CD4-positive, alpha-beta T cell treated with Interferon alpha-2 for 1 hour (primary cell): ENCODE measurements at places on chromosomes 6 and 20.

GRCh38 chr6:103036846-103037245 is 1643.3 kb downstream of the GRIK2 start:
- DNase-seq: no peak

DNA sequence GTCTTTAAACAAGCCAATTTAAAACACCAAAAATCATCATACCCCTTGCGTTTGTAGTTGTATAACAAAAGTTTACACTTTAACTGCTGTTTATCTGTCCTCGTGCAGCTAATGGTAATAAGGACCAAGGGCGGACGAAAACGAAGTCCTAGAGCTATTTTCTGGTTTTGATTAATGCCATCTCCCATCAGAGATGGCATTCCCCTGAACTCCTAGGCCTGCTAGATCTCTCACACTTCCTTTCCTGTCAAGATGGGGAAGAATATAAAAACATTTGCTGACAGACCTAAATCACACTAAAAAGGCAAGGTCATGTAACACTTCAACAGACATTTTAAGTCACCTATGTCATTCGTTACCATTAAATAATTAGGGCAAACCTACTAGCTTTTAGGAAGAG is 9.5 kb downstream of the DEK start:
- no peak for DNase-seq

DNA sequence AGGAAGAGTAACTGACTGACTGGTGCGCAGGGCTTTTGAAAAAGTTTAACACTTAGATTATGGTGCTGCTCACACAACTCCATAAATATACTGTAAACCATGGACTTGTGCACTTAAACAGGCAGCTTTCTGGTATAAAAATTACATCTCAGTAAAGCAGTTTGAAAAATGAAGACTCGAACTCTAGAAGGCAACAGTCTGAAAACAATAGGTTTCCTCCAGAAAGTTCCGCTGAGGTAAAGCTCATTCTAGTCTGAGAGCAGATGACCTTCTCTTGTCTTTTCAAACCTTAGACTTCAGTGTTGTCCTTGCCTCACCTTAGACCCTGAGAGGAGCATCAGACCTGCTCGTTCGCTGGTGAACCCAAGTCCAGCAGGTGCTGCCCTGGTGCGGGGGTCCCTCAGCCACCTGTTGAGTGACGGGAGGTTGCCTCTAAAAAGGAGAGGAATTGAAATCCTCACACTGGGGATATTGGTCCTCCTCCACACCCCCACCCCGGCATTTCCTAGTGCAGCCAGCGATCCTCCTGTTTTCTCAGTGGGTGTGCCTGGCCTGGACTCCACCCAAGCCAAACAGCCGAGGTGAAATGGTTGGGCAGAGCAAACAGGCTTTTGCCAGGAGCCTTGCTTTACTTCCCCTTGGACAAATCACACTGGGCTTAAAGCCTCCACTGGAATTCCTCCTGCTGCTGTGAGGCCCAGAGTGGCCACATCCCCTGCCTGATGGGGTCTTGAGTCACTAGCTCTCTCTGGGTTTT is 14.7 kb upstream of the PYGB start:
- no peak for DNase-seq

DNA sequence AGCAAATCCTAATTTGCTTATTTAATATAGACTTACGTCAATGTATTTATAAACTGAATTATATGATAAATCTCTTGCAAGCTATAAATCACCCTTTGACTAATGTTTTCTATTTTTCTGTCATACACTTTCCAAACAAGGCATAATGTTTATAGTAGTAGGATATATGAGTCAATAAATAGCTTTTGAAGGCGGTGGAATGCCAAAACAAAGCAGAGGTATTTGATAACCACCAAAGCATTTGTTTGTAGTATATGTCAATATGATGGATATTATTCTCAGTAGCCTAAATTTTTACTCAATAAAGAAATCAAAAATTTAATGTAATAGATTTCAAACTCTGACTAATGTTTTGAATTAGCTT is 1354.6 kb downstream of the HACE1 start:
- DNase-seq: no peak

- DNase-seq: no peak
Measured at GRCh38 chr6:125208625-125209249, 55.2 kb downstream of the TPD52L1 start.

DNA sequence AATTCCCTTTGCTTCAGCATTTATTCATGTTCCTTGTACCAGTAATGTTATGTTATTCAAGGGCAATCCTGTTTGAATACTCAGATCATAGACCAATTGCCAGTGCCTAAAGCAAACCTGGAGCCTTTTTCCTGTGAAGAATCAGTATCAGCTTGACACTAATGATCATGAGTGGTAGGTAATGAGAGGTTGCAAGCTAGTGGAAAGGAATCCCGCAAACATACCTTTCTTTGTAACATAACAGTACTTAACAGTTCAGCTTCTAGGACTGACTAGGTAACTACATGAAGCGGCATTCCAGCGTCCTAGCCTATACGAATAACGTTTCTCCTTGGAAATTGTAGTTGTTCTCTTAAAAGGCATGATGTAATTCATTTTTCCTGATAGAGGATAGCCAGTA is 253.7 kb downstream of the TMEM242 start:
- no peak for DNase-seq

DNA sequence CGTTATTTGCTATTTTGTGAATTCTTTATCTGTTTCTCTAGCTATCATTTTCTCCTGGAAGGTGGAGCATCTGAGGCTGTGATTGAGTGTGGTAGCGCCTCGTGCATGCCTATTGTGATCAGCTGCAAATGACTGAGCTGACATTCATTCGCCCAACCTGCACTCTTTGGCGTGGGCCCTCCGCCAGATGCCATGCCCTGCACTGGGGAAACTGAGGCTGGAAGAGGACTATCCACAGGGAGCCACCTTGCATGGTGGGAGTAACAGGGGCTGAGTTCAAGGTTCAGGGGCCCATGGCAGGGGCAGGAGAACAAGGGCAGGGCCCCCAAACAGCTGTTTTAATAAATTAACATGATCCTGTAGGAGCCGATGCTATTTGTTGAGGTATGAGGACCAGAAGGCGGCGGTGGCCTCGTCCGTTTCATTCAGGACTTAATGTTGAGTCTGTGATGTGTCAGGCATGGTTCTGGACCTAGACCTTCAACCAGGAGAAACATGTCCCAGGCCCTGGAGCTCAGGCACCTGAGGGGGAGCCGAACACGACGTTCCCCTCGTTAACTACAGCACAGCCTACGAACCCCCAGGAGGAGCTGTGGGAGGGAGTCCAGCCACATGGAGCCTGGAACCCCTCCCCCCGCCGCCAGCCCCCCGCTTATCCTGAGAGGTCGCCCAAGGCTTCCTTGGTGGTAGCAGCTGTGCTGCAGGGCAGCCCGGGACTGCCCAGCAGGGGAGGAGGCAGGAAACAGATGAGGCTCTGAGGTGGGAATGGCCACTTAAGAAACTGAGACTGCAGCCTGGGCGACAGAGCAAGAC is 242.9 kb downstream of the CDH4 start:
- DNase-seq: no peak

DNA sequence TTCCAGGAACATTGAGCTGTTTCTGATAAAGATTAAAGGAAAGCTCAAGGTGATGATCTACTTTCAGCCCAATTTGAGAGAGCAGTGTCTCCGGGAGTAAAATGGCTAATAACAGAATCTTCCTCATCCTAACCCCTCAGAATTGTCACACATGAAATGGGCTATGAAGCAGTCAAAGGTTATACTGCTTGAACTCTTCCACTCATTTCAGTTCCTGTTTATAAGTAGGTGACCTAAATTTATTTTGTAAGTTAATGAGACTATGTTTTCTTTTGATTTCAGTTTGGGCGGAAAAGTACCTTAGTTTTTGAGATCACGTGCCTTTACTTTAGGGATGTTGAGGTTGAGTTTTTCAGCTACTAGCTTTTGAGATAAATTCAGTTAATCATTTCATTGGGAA is 47.2 kb downstream of the QKI start:
- peak; percentile 48 for DNase-seq

DNA sequence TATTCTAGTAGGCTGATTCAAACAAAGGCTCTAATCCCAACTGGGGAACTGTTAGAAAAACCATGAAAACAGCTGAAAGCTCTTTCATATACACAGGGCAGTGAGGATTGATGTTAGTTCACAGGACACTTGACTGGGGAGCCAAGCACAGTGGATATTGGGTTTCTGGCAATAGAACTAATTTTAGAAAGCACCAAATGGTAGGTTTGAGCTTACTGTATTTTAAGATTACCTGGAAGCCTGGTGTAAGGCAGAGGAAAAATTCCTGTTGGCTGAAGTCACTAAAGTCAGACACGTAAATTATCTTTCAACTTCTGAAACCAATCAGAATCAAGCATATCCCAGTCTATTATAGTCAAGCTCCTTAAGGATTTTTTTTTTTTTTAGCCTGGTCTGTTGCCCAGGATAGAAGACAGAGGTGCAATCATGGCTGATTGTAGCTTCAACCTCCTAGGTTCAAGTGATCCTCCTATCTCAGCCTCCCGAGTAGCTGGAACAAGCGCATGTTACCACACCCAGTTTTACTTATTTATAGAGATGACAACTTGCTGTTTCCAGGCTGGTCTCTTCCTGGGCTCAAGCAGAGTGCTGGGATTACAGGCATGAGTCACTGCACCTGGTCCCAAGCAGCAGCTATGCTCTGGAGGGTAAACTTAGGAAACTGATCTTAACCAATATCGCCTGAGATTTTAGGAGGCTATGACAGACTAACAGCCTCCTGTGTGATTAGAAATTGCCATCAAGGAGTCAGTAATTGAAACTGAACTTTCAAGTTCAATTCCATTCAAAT is 32.5 kb upstream of the SYNCRIP start:
- no peak for DNase-seq

DNA sequence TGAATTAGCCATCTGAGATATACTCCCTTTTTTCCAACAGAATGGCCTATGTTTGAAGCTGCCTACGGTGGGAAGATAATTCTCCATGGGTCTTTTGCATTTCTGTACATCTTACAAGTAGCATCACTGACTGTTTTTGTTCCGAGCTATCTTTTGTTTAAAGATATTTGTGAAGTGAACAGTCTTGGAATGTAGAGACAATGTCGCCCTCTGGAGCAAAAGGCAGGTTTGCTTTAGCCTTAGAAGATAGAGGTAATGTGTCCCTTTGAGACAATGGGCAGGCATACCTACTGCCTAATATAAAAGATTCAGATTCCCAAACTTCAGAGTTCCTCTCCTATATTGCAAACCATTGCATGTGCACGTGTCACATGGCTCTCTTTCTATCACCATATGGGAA is 347.8 kb upstream of the CNR1 start:
- no peak for DNase-seq

DNA sequence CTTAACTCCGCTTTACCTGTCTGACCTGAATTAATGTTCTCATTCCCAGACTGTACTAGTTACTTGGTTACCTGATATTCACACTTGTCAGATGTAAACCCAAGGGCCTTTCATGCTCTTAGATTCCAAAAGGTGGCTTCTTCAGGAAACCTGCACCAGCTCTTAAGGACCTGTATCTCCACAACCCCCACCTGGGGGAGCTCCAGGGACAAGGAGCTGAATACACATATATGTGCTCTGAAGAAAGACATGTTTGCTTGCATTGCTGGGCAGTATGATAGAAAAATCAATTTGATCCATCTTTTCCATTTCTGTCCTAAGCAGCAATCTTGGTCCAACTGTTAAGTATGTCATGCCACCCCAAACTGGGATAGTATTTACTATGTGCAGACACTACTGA is 64.8 kb upstream of the POU3F2 start:
- DNase-seq: no peak

DNA sequence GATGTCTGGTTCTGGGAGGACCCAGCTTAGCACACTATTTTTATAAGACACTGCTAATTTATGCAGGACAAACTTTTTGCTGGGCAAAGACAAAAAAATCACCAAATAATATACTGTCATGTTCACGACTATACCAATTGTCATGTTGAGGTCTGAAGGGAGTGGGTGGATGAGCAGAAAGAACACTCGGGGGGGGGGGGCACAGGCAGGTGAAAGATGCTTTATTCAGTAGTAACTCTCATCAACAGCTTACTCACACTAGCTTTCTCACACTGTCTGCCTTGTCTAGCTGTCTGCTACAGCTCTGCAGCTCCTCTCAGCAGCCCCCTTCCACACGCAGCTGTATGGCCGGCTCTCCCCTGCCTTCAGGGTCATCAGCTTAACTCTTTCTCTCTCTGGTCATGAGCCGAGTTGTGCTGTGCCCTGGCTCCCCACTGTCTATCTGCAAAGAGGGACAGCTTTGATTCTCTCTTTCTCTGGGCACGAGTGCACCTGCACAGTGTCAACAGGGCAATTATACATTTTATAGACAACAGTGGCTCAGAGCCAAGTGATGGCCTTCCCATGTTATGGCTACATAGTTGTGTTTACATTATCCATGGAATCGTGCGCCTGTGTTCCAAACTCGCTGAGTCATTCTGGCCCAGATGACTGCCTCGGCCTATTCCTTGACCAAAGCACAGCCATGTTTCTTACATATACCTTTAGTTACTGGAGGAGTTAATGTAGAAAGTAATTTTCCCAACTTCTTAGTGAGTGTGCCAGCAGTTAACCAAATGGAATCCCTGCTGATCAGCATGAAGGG is 187.7 kb upstream of the PRSS16 start:
- no peak for DNase-seq

DNA sequence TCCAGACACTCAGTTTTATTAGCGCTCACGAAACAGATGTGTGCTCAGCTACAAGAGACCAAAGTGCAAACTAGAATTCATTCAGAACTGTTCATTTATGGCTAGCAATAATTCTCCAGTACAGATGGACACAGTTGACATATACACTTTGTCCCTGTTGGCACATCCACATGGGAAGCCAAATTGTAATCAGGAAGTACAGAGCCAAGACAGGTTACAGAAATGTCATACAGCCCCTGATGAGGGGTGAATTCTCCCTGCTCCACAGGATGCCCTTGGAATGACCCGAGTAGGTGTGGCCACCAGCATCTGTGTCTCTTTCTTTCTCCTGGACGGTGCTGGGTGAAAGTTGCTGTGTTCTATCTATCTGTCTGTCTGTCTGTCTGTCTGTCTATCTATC is 7.6 kb downstream of the DHX35 start:
- no peak for DNase-seq

DNA sequence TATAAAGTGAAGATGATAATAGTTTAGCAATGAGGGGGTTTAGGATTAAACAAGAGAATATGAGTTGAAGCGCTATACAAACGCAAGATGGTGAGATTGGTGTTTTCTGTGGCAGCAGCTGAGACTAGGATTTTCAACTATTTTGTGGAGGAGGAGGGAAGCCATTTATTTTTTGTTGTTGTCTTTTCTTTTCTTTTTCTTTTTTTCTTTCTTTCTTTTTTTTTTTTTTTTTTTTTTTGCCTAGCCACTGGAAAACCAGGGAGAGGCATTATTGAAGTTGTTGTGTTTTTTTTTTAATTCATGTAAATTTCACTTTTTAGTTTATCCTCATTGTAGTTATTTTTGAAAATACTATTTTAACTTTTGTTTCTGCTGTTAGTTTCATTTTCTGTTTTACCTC is 15.9 kb downstream of the PARD6B start:
- DNase-seq: no peak

DNA sequence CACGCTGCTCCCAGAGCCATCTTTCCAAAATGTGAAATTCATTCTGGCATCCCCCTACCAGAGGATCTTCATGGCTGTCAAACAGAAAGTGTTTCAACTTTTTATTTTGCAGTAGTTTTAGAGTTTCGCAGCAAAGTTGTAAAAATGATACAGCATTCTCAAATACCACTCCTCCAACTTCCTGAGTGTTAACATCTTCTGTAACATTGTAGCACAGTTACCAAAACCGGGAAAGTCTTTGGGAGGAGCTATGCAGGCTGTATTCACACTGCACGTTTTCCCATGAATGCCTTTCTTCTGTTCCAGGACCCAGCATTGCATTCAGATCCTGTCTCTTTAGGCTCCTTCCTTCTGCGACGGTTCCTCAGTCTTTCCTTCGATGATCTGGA is 30.1 kb downstream of the CDYL start:
- DNase-seq: no peak
